ENCODE measurements at places on chromosomes 7 and 10.

DNA sequence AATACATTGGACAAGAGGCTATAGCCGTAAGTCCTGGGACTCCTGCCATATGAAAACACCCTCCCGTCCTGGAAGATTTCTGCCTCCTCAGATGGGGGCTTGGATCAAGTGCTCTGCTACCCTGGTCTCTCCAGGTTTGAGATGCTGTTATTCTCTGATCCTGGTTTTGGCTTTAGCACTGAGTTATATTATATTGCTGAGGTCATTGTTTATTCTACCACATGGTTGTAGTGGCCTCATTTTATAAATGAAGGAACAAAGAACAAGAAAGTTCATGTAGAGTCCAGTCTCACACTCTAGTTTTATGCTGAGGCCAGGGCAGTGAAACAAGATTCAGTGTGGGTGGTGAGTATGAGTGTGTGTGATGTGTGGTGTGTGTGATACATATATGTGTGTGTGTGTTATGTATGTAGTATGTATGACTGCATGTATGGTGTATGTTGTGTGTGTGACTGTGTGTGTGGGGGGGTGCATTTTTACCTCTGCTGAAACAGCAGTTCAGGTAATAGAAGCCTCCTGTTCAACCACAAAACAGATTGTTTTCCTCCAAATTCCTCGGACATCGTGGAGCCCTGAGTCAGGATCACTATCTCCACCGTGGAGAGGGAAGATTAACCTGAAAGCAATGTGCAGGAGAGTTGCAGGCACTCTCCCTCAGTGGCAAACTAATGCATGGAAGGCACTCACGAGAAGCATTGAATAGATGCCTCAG is 80.7 kb downstream of the C7orf25 start:
- no peak for DNase-seq

GRCh38 chr7:15851201-15851600 is 164.7 kb upstream of the MEOX2 start:
- DNase-seq, result no peak

GRCh38 chr7:92647011-92647625 is 56.9 kb upstream of the FAM133B start:
- no peak for DNase-seq

DNA sequence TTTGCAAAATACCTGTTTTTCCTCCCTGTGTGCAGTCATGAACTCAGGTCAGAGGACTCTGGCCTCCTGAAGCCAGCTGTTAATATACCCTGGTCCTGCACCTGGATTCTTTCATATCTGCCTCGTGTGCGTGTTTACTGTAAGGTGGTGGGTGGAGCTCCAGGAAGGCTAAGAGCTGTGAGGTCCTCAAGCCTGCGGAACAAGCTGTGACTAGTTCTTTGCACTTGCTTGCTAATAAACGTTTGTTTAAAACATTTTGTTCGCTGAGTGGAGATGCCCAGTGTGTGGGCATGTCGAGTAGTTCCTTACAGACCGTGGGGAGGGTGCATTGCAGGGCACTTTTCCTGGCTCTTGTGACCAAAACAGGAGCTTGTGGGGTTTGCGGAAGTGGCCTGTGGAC is 139.0 kb downstream of the DOCK1 start:
- DNase-seq, result no peak

DNA sequence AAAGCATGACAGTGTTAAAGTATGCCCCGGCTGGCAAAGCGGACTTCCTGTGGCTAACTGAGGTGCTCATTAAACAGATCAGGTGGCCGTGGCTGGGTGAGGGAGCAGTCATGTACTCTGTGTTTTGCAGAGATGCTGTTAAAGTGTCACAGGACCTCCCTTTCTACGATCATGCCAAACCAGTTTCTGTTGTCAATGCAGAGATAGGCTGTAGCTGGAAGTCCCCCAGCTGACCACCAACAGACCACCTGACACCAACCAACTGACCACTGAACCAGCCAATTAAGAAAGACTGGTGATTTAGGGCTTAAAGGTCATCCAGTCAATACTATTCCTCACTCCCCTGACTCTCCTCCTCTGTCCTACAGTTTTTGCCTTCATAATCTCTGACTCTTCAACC is 431.1 kb upstream of the LRGUK start:
- no peak for DNase-seq

- no peak for DNase-seq
Observed at GRCh38 chr10:75688506-75689300, 257.3 kb downstream of the LRMDA start.

GRCh38 chr7:37405603-37406122 is 43.0 kb downstream of the ELMO1 start:
- no peak for DNase-seq
